BE2C (cell line): ENCODE measurements at places on chromosomes 6 and 20.

GRCh38 chr20:6418732-6419131 lies 295.9 kb upstream of the FERMT1 start:
- DNase-seq: no peak

GRCh38 chr6:44949596-44950201 lies 378.4 kb upstream of the RUNX2 start:
- no peak for DNase-seq

DNA sequence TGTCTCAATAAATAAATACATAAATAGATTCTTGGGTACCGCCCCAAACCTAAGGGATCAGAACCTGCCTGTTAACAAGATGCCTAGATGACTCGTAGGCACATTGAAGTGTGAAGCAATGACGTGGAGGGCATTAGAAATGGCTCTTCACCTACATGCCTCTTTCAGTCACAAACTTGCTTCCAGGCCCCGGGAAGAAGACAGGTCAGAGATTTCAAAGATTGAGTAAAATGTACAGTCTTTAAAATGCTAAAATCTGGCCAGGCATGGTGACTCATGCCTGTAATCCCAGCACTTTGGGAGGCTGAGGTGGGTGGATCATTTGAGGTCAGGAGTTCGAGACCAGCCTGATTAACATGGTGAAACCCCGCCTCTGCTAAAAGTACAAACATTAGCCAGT lies 480.8 kb upstream of the JARID2 start:
- no peak for DNase-seq

DNA sequence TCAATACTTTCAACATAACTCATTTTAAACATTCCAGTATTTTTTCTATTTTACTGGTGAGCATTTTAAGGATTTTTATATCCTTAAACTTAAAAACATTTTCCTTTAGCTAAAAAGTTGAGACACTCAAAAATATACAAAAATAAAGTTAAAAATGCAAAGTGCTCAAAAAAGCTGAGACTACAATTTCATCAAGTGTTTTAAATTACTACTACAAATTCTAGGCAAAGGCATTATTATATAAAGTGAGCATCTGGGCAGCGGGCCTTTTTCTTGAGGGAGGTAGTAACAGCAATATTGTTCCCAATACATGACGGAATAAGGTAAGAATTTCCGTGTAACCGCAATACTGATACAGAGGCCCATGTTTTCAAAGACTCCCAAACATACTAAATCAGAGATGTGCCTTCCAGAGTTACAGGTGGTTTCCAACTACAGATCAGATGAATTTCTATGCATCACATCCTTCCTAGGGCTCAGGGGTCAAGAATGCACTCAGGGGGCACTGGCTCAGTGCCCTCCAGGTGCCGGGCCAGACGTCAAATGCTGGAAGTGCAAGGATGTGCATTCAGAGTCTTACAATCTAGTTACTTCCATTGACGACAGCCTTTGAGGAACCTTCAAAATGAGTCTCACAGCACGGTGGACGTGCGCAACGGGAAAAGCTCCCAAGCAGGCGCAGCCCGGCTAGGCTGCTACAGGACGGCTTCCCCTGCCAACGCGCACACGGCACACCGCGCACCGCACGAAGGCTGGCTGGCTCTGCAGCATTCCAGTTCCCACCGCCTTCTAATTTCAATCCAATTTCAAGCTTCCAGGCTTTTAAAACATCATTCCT lies 1.7 kb downstream of the PHF10 start:
- peak; percentile 38 for DNase-seq

GRCh38 chr6:4159491-4159890 lies 24.1 kb upstream of the ECI2 start:
- DNase-seq: no peak
